ENCODE measurements at places on chromosomes 13 and 19.

GRCh38 chr13:39779337-39780265 lies 124.1 kb downstream of the COG6 start:
- DNase-seq, result peak; percentile 60

- DNase-seq, result peak; percentile 56
Observed at GRCh38 chr19:2034729-2035589, 16.1 kb downstream of the MKNK2 start.

DNA sequence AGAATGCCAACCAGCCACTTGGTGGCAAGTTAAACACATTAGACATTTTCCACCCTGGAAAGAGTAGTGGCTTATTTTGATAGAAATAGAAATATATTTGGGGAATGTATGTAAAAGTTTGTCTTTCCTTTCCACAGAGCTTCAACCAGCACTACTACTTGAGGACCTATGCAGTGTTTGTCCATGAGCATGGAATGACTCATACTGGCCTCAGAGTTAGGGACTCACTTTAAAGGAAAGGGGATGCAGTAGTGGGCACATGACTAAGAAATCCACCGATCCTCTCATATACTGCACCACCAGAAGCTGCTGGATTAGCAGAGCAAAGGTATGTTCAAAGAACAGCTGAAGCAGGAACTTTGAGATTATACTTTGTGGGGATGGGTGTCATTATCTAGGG lies 62.6 kb downstream of the LACC1 start:
- DNase-seq, result no peak

DNA sequence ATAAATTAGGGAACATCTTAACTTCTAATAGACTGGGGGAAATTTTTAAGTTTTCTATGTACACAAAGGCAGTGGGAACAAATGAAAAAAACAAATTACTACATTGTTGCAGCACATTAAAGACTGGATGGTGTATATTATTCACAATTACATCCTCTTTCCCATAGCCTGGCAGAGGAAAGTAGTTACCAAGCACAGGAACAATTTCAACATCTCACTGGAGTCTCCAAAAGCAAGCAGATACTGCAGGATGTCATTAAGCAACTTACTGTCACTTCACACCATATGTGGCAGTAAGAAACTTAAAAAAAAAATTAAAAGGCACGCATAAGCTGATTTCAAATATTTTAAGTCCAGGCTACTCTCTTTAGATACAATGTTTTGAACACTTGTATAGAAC lies 6.4 kb upstream of the EFNB2 start:
- no peak for DNase-seq
